HEK293T (cell line): ENCODE measurements at places on chromosomes 11 and 22.

DNA sequence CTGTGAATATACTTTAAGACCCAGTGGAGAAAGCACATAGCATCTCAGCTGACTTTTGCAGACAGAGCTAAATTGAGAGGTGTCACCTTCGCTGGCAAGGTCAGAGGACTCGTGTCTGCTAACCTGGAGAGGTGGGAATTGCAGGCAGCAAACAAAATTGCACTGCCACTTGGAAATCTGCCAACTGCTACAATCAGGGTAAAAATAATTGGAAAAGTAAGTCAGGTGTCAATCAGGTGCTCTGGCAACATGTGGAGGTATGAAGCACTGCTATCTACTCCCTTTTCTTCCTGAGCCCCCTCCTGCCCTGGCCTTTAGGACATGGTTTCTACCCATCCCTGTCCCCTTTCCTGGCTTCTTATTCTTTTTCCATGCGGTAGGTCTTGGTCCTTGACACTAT lies 24.1 kb upstream of the LRRC55 start:
- DNase-seq = no peak

DNA sequence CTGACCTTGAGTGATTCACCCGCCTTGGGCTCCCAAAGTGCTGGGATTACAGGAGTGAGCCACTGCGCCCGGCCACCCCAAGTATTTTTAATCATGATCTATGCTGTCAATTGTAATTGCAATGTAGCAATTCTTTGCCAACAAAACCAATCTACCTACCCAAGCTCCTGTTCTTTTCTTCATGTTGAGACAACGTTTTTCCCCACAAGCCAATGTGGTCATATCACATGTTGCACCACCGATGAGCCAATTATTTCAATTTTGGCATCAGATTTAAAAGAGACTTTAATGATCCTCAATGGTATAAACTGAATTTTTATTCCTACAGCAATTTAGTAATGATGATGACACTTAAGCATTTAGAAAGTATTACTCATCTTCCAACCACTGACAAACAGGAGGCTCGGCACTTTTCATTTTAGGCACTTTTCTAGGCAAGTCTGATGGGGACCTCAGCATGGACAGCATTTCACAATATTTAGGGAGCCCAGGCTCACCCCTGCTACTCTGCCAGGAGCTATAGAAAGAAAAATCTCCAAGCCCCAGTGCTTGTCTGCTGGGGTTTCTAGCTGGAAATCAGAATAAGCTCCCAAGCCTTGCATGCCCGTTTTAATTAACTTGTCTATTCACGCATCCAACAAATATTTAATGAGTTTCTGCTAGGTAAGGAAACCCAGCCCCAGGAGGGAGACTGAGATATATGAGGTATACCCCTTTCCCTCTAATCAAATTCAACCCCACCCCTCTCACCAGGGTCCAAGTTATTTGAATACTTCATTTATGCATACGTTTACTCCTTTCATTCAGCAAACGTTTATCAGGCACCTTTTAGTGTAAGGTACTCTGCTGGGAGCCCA lies 291.4 kb downstream of the ST3GAL4 start:
- DNase-seq = no peak

DNA sequence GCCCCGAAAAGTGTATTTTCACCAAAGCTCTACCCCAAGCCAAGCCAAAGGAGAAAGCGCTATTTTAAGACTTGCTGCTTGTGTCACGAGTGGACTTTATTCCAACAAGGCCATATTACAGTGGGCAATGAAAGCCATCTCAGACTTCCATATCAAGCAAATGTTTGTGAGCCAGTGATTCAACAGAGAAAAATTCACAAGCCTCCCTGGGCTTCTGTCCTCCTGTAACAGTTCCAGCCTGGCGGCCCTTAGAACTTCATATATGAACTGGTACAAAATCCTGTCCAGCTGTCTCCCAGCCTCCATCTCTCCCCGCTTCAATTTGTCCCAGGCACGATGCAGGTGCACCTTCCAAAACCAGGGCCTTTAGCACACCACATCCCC lies 11.2 kb downstream of the LARGE1 start:
- DNase-seq = no peak

GRCh38 chr11:119912229-119912628 lies 183.2 kb upstream of the NECTIN1 start:
- DNase-seq = no peak

DNA sequence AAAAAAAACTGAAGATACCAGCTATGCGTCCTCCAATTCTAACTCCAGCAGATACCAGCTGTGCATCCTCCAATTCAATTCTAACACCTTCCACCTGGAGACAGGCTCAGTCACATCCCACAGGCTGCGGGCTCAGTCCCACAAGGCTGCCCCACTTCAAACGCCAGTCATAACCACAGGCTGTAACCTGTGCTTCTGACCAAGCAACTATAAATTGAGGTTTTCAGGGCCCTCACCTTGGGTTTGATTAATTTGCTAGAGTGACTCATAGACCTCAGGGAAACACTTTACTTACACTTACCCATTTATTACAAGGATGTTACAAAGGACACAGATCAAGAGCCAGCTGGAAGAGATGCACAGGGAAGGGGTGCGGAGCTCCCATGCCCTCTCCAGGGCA lies 32.4 kb upstream of the MSANTD2 start:
- DNase-seq = no peak

GRCh38 chr11:72231396-72232259 lies 7.1 kb downstream of the INPPL1 start:
- no peak for DNase-seq

DNA sequence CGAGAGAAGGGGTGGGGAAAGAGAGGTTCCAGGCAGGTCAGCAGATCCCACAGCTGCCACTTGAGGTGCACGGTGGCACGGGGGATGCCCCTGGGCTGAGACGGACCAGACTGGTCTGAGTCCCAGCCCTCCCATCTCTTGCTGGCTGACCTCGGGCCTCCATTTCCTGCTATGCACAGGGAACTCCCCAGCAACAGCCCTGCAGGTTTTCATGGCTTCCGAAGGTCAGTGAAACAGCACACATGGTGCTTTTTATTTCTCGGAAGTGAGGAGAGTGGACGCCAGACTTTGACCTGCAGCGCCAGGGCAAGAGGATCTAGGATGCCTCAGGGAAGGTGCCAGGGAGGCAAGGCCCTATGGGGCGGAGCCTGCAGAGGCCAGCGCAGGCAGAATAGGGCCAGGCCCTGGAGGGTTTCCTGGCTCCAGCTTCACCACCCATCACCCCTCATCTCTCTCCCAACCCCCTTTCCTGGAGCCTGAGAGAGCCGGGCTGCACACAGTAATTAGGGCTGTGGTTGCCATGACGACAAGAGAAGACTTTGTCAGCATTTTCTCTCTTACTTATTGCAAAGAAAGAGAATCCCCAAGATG lies 29.5 kb downstream of the SLC22A12 start:
- no peak for DNase-seq

GRCh38 chr11:61724437-61724836 lies 28.0 kb upstream of the MYRF start:
- DNase-seq = no peak

DNA sequence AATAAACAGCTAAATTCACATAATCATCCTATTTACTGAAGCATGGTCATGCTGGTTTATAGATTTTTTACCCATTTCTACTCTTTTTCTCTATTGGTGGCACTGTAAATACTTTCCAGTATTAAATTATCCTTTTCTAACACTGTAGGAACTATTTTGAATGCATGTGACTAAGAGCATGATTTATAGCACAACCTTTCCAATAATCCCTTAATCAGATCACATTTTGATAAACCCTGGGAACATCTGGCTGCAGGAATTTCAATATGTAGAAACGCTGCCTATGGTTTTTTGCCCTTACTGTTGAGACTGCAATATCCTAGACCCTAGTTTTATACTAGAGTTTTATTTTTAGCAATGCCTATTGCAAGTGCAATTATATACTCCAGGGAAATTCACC lies 10.7 kb downstream of the RAG1 start:
- DNase-seq = no peak

GRCh38 chr11:44565953-44566949 lies 788 bp downstream of the CD82 start:
- DNase-seq = no peak

DNA sequence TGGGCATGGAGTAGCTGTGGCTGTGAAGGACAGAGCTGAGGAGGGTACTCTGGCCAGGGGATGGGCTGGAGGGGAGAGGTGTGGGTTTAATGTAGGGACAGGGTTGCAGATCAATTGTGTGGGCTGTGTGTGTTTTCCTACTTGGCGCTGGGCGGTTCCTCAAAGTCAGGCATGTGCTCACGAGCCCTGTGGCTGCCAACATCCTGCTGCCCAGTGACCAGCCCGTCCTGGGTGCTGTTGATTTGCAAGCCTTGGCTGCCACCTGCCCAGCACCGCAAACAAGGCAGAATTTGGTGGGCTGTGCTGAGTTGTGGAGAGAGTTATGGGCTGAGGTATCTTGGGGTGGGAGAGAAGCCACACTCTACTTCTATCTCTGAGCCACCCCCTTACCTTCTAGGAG lies 69.2 kb downstream of the SCN3B start:
- DNase-seq = no peak

DNA sequence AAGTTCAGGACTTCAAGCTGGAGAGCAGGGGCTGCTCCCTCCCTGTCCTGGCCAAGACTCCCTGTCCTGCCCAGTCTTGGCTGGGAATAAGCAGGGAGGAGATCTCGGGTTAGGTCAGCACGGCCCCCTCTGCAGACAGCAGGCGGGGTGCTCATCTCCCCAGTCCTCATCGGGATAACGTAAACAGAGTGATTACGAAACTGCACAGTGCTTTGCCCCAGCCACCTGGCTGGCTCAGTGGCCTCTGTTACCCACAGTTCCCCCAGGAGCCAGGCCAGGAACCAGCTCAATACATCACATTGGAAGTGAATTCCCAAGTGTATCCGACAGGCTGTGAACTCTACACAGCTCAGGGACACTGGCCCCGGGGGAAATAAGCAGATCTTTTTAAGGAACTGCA lies 42.7 kb upstream of the KCNJ11 start:
- DNase-seq = no peak

- DNase-seq = no peak
Measured at GRCh38 chr11:78011301-78011700, 11.8 kb downstream of the KCTD14 start.

DNA sequence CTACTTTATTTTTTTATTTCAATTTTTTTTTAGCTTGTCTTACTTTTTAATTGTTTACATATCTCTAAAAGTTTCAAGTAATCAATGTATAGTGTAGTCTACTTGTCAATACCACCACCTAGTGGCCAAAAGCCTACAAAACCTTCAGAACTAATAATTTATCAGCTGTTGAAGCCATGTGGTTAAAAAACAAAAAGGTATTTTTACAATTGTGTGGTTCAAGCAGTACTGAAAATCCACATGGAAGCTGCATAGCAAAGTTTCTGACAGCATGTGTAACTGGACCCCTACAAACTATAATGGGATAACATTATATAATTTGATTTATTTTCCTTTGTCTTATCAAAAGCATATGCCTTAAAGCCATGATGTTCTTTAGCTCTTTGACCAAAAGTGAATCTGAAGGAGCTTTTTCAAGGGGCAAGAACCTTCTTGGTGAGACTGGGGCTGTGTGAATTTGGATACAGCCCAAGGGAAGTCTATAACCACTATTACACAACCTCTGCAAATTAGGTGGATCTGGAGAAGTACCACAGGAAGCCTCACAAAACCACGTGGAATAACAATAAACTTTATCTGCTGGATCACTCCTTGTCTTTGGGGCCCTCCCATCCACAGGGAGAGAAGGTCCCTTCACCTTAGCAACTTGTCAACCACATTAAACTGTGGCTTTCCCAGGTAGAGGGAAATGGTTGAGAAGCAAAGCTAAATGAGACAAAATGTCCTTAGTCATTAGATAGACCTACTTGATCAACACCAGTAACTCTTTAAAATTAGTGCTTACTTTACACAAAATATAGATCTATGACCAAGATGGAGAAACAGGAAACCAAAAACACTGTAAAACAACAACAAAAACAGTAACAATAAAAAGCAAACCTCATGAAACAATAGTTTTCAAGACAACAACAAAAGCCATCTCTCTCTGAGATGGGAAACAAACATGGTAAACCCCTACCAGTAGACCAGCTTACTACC lies 9.9 kb downstream of the NARS2 start:
- peak; percentile 20 for DNase-seq

DNA sequence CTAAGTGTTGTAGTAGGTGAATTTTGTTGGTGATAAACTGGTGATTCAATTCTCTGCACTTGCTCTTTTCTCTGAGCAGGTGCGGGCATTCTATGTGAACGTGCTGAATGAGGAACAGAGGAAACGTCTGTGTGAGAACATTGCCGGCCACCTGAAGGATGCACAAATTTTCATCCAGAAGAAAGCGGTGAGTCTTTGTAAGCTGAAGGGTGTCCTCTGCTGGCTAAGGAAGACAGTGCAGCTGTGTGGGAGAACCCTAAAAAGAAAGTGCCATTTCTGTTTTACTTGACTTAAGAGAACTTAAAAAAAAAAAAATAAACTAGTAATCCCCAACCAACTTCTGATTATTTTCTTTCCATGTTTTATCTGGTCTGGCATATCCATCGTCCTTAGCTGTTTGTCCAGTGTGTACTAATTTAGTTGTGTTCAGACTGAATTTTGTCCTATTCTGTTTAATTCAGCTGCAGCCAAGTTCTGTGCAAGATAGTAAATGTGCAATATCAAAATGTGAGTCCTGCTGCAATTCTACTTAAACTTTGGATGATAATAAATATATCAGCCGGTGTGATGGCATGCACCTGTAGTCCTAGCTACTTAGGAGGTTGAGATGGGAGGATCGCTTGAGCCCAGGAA lies 29.6 kb downstream of the CAT start:
- peak; percentile 53 for DNase-seq

GRCh38 chr11:16902781-16903378 lies 111.3 kb downstream of the PLEKHA7 start:
- no peak for DNase-seq

DNA sequence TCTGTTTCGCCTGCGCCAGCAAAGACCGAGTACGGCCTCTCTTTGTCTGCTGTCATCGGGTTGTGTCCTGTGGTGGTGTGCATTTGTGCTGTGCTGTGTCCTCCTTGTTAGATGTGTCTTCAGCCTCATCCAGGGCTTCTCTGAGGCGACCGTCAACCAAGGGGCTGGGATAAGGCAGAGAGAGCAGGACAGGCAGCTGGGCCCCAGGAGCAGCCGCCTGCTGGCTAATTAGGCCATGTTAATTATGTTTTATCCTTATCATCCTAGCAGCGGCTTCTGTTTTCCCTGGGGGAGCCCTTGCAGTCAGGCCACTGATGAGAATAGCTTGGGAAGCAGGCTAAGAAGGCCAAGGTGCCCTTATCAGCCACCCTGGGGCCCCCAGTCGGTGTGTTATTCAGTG lies 40.7 kb upstream of the TTC12 start:
- DNase-seq = no peak

DNA sequence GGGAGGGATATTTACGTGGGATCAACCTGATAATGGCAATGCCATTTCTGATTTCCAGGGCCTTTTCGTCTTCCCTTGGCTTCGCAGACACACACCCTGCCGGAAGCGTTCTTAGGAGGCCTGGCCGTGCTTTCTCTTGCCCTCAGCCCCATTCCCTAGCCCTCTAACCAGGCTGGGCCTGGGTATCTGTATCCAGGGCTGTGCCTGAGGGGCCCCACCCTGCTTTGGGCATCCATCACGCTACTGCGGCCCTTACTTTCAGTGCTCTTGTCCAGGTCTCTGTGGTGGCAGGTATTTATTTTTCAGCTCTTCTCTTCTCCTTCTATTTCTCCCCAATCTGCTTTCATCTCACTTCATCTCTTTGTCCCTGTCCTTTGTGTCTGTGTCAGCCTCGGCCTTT lies 105.0 kb downstream of the ZBTB16 start:
- no peak for DNase-seq

- no peak for DNase-seq
Measured at GRCh38 chr22:38947321-38948140, 9.9 kb upstream of the APOBEC3A start.

GRCh38 chr22:31623592-31624304 lies 38.3 kb downstream of the PISD start:
- no peak for DNase-seq
